Nephron progenitor cell (in vitro differentiated cells): ENCODE measurements at places on chromosomes 7 and 10.

- DNase-seq: peak; percentile 5
These were observed 361.7 kb upstream of the ETV1 start for GRCh38 chr7:14351167-14351566.

GRCh38 chr7:139995017-139995915, 67.5 kb downstream of the PARP12 start:
- DNase-seq: no peak

DNA sequence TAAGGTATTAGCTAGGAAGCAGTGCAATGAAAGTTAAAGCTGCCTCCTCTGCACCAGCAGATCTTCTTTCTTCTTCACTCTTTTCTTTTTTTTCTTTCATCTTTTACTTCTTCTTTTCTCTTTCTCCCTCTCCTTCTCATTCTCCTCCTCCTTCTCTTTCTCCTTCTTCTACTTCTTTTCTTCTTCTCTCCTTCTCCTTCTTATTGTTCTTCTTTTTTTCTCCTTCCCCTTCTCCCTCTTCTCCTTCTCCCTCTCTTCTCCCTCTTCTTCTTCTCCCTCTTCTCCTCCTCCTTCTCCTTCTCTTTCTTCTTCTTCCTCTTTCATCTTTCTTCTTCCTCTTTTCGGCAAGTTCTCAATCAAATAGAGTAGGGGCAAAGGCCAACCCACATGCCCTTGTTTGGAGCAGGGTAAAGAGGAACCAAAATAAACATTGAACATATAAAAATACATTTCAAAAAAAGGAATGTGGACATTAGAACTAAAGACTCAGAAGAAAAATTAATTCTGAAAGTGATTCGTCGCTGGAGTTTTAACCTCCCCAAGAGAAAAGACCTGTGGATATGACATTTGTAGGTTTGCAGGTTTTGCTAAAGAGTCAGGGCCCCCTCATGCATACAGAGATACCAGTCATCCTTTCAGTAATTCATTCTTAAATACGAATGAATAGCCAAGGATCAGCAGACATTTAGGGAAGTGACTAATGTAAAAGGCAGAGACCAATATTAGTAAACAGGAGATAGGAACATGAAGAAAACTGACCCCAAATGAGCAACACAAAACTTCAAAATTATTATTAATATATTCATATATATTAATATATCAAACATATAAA, 93.0 kb upstream of the RSU1 start:
- no peak for DNase-seq

GRCh38 chr7:67033251-67033650, 36.6 kb downstream of the TYW1 start:
- DNase-seq: no peak

- DNase-seq: no peak
These were observed 82.2 kb upstream of the GPR22 start for GRCh38 chr7:107387573-107388219.

GRCh38 chr10:48399056-48399541, 92.6 kb downstream of the MAPK8 start:
- peak; percentile 3 for DNase-seq

GRCh38 chr10:75646916-75647315, 215.5 kb downstream of the LRMDA start:
- no peak for DNase-seq

DNA sequence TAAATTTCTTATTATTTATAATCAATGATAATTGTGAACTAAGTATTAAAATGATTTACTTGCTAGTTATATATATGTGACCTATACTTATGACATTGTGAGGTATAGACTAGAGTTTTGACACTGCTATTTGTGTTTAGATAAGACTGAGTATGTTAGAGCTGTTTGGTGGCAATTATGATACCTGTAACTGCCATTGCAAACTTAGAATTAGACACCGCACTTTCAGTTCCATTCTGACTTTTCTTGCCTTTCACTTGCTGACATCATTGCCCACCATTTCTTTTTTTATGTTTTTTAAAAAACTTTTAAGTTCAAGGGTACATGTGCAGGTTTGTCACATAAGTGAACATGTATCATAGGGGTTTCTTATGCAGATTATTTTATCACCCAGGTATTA, 214.5 kb downstream of the MBL2 start:
- no peak for DNase-seq

GRCh38 chr10:12466704-12467305, 117.5 kb downstream of the CAMK1D start:
- peak; percentile 27 for DNase-seq
